ENCODE measurements at places on chromosomes 12 and 14. TPM values are rescaled to one million over a fixed set of nuclear protein-coding genes. Genes with fewer than 3 reads are reported as not detected.
A peak's percentile ranks its signal among the peaks of the same experiment; 100 is the strongest.

The CACNA1C gene
- 5.9 TPM for polyA plus RNA-seq

The GPD1 gene
- 174 TPM for polyA plus RNA-seq

DNA sequence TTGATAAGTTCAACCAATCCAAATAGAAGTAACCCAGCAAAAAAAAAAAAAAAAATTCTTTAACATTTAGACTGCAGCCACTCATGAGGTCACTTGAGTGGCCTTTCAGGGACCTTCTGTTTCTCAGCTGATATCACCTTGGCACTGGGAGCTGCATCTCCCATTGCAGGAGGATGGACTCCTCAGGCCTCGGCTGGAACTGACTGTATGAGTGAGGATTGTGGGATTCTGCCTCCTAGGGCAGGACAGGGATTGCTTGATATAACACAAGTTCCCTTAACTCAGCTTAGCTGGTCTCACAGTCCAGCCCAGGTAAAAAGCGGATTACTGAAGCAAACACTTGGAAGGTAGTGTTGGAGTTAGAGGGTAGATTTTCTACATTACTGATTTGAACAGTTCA is 3.5 kb upstream of the GUCY2C start:
- DNase-seq = no peak

DNA sequence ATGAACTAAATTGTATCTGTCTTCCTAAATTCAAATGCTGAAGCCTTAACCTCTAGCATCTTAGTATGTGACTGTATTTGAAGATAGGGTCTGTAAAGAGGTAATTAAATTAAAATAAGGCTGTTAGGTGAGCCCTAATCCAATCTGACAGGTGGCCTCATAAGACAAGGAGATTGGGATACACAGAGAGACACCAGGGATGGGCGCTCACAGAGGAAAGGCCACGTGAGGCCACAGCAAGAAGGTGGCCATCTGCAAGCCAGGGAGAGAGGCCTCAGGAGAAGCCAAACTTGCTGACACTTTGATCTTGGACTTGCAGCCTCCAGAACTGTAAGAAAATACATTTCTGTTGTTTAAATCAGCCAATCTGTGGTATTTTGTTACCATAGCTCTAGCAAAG is 110.6 kb downstream of the GTF2A1 start:
- no peak for DNase-seq

- no peak for DNase-seq
Measured at GRCh38 chr14:62209287-62209899, 447.2 kb downstream of the SNAPC1 start.

DNA sequence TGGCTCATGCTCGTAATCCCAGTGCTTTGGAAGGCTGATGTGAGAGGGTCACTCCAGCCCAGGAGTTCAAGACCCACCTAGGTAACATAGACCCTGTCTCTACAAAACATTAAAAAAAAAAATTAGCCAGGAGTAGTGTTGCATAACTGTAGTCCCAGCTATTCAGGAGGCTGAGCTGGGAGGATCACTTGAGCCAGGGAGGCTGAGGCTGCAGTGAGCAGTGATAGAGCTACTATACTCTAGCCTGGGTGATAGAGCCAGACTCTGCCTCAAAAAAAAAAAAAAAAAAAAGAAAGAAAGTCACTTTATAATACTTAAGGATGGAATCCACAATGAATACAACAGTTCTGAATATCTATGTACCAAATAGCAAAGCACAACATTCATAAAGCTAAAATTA is 10.2 kb upstream of the SLC10A1 start:
- no peak for DNase-seq

DNA sequence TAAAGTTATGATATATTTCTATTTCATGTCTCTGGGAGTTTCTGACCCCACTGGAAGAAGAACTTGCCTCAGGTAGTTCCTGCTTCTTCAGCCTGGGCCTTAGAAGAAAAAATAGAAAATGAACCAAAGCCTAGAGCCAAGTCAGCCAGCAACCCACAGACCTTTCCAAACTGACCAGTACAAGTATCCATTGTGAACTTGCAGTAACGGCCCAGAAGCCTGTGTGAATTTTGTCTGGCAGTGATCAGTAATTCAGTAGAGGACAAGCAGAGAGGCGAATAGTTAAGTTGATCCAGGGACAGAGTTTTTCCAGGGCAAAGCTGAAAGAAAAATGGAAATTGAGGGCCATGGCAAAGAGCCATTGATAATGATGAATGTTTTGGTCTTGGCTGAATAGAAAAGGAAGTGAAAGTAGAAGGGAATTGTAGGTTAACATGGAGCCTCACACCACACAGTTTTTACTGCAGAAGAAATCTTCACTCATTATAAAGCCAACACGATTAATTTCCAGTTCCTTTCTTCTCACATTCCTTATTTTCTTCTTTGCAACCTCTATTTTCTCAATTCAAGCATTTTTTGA is 311.8 kb downstream of the BTG1 start:
- DNase-seq = no peak

DNA sequence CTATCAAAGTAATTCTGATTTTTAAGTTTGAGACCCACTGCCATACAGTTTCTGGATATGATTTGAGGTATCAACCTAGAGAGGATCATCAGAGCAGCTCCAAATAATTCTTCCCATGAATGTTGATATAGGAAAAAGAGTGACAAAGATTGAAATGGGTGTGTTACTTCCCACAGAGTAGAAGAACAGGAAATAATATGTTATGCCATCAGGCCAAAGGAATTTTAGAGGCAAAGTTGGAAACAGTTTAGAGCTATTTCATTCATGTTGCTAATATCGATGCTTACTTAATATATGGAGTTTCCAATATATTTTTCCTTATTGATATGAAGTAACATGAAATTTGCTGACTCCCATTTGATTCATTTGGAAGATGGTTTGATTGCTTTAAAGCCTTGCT is 8.9 kb upstream of the MSRB3 start:
- no peak for DNase-seq

GRCh38 chr14:102831163-102831804 is 54.0 kb downstream of the TRAF3 start:
- no peak for DNase-seq

- DNase-seq = peak; percentile 59
Measured at GRCh38 chr12:121334513-121335343, 17.5 kb downstream of the ANAPC5 start.

DNA sequence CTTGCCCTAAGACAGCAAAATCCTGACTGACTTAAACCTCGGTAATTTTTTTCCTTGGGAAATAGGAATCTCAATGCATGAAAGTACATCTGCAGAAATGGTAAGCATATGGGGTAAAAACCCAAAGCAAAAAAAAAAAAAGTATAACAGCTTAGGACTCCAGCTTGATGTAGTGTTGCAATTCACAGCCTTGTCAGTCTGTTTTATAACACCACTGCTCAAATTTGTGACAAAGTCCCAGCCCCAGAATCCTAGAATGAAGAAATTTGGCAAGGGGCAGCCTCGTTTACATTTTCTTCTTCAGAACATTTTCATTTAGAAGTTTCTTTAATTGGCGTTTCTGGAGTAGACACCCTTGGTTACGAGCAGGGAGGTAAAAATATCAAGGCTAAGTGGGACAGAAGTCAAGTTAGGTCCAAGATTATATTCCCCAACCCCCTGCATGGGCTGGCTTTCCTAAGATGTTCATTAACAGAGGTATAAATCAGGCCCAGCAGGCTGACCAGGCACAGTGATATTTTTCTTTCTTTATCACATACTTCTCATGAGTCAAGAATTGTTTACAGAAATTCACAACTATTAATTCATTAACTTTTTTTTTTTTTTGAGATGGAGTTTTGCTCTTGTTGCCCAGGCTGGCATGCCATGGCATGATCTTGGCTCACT is 424.0 kb downstream of the RMST start:
- no peak for DNase-seq

The KRT6A gene
- 0.01 TPM for polyA plus RNA-seq

The SGPP1 gene
- 8.6 TPM for polyA plus RNA-seq

- no peak for DNase-seq
Measured at GRCh38 chr12:126061777-126062176, 996.5 kb downstream of the AACS start.

GRCh38 chr12:57332646-57333312 is 81.8 kb upstream of the STAC3 start:
- DNase-seq = no peak

- peak; percentile 84 for DNase-seq
Measured at GRCh38 chr12:117685110-117685926, 283.5 kb downstream of the KSR2 start.

DNA sequence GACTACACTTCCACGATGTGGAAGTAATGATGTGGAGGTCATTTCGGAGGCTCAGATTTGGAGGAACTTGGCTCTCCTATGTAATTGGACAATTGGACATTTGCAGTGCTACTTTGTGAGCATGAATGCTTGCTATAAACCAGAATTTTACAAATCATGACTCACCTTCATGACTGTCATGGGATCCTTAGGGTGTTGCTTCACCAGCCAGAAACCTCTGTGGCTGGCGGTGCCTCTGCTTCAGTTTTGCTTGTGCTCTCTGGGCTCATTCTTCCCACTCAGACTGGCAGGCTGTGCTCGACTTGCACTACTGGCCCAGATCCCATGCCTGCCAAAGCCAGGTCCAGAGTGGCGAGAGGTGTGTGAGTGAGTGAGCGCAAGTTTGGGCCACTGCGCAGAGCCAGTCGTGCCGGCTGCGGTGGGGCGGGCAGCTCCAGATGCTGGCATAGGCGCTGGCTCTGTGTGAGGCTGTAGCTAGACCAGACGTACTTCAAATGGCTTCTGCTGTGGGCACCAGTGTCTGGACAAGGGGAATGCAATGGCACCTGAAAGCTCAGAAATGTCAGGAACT is 387.8 kb downstream of the AEBP2 start:
- no peak for DNase-seq

- DNase-seq = no peak
Measured at GRCh38 chr12:129827866-129828384, 75.9 kb downstream of the TMEM132D start.

DNA sequence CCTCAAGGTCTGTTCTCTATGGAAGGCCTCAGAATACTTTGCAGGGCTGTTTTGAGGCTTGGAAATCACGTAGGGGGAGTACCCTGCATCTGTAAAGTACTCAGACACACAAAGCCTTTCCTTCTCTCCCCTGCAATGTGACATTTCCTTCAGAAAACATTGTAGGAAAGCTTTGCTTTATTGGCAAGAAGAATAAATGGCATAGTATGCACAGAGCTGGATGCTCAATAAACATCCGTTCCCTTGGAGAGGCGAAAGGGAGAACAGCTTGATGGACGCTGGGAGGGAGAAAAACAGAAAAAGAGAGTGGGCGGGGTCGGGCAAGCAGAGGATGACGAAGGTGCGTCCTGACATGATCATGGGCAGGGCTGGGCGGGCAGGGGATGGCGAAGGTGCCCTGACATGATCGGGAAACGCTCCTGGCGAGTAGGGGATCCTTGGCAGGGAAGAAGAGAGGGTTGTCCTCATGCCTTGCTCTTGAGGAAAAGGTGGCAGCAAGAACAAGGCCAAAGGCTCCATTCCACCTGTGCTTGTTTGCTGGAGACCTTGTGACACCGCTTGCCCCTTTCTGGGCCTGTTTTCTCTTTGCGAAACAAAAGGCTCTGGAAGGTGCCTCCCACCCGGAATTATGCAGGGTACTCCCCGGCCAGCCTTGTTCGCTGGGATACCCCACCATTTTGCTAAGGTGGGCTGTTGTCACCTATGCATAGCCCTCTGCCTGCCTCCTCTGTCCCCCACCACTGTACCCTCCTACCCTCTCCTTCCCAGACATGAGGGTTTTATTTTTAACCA is 21.1 kb downstream of the IRF2BPL start:
- no peak for DNase-seq

The TRAF3 gene
- 16.3 TPM for polyA plus RNA-seq

GRCh38 chr12:13835652-13836051 is 145.8 kb downstream of the GRIN2B start:
- DNase-seq = no peak

DNA sequence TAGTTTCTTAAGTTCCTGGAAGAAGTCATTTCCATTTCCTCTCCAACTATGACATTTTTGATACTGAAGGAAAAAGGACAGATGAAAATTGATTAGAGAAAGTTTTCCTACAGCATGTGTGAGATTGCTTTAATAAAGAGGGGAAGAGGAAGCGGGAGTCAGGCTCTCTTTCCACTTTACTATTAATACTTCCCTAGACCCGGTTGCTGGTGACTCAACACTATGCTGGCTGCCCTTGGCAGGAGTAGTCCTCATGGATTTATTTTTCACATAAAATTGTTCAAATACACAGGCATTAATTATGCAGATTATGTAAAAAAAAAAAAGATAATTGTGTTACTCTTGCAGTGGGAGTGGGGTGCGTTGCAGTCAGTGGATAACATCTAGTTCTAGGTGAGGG is 293.4 kb downstream of the EGLN3 start:
- DNase-seq = no peak

The OAS2 gene
- polyA plus RNA-seq = 2.9 TPM

GRCh38 chr12:16573398-16574077 is 32.4 kb downstream of the LMO3 start:
- DNase-seq = no peak

The ANKRD33 gene
- 0.06 TPM for polyA plus RNA-seq

The DPF3 gene
- polyA plus RNA-seq = 3.5 TPM

- no peak for DNase-seq
Measured at GRCh38 chr14:35158951-35159653, 36.8 kb downstream of the PRORP start.

The LRP1-AS gene
- polyA plus RNA-seq = 1.7 TPM

The SLC8B1 gene
- 18.1 TPM for polyA plus RNA-seq

The NEUROD4 gene
- polyA plus RNA-seq = 0.01 TPM

- DNase-seq = no peak
Measured at GRCh38 chr12:94290353-94290752, 142.0 kb downstream of the PLXNC1 start.

DNA sequence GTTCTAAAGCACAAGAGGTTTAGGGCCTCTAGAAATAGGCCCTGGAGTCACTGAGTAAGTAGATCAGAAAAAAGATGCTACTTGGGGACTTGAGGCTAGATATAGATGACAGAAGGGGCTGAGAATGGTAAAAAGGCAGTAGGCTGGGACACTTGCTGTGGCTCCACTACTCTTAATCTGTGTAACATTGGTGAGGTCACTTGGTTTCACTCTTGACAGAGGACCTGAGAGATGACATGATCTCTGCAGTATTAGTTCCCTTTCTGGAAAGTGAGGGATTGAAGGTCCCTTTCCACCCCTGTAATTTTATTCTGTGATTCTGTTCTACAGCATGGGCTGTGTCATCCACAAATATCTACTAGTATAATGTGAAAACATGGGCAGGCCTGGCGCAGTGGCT is 39.7 kb downstream of the MAPKAPK5 start:
- no peak for DNase-seq

DNA sequence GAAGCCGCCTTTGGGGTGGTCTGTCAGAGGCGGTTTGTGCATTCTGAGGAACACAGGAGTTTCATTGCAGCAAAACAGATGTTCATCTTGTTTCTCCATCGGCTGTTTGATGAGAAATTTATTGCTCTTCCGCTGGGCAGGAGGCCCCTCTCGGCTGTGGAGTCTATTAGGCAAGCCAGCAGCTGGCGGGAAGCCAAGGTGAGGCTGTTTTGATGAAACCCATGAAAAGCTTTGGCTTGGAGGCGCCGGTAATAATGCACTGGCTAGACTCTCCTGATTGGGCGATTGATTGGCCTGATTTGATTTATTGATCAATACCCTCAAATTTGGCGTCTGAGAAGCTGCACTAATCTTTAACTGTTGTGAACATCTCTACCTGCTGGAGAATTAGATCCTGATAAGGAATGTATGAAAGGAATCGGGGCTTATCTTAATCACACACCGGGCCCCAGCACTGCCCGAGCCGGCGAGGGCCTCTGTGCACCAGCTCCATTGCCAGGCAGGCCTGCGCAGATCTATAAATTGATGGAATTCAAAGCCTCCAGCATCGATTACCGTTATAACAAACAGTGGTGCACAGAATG is 187.7 kb downstream of the PHETA1 start:
- peak; percentile 70 for DNase-seq

The MCRS1 gene
- polyA plus RNA-seq = 54.7 TPM

GRCh38 chr12:78118486-78118885 is 287.8 kb downstream of the NAV3 start:
- DNase-seq = no peak

- no peak for DNase-seq
Measured at GRCh38 chr12:114444422-114445279, 38.7 kb upstream of the TBX5 start.

Data from large intestine (tissue), 12 donors.